Retina (tissue), 1 donor: ENCODE measurements at places on chromosomes 7 and 10.

DNA sequence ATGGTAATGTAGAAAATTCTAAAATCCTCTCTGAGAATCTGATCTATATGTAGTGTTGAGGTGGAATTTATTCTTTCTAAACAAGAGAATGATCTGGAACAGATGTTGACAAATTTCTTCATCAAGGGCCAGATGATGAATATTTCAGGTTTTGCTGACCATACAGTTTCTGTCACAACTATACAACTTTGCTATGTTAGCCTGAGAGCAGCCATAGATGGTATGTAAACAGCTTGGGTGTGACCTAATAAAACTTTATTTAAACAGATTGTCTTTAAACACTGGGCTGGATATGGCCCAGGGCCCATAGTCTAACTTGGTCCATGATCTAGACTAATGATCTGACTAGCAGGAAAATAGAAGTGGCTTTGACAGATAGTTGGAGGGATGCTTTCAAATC is 213.6 kb upstream of the CELF2 start:
- no peak for DNase-seq

DNA sequence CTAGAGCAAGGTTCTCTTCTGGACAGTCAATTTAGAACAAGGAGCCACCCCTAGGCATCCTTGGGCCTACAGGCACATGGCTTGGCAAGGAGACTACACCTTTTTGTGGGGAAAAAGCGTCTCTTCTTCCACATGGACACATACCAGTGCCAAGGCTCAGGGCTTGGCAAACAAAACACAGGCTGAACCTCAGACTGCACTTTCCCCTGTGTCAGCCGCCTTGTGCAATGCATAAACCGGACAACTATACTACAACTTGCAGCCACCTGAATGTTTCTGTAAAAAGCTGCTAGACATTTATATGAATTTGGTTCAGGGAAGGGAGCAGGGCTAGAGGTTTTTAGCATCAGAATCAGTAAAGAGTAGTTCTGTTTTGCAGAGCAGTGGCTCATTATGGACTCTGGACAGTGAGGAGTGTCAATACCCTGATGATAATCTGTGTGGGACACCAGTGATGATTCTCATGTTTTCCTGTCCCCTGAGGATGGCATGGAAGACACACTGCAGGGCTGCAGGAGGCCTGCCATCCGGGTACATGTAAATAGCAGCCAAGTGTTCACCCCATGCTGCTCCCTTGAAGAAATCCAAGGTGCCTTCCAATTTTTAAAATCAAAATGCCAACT is 118.9 kb downstream of the GATA3 start:
- no peak for DNase-seq

DNA sequence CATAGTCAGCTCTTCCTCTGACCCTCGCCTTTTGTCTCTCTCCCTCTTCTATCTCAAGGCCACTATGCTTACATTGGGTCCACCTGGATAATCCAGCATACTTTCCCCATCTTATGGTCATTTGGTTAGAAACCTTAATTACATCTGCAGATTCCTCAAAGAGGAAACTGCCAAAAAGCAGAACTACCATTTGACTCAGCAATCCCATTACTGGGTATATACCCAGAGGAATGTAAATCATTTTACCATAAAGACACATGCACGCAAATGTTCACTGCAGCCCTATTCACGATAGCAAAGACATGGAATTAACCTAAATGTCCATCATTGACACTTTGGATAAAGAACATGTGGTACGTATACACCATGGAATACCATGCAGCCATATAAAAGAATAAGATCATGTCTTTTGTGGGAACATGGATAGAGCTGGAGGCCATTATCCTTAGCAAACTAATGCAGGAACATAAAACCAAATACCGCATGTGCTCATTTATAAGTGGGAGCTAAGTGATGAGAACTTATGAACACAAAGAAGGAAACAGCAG is 114.8 kb upstream of the NPY start:
- no peak for DNase-seq

GRCh38 chr10:34941471-34942357 is 126.6 kb upstream of the PARD3 start:
- no peak for DNase-seq

DNA sequence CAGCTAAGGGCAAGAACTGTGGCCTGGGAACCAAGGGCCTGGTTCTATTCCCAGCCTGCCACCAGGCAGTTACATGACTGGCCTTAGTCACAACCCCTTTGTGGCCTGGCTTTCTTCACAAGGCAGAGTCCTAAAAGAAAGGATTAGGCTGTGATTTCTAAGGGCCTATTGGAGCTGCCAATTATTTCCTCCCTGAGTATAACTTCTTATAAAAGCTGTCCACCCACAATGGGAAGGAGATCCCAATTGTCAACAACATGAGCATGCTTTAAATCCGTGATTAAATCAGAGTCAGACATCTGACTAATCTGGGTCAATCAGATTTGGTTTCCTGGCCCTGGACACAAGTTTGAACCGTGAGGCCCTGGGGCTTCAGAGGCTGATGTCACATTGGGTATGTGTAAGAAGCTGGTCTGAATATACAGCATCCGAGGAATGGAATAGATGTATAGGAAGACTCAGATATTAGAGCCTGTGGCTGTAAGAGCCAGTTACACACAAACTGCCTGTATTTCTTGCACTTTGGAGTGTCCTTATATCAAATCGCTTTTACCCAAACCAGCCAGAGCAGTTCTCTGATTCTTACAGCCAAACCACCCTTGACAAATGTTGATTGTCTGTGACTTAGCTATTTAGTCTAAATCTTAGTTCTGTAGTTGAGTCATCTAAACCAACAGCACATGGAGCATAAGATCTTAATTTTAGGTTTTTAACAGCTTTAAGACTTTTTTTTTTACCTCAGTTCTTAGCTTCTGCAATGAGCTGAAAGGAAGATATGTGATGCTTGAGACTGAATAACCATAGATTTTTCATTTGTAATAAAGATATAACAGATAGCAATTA is 61.3 kb downstream of the ABCB4 start:
- peak; percentile 19 for DNase-seq

- no peak for DNase-seq
These were observed 807.9 kb upstream of the LRRN3 start for GRCh38 chr7:110283056-110283455.

DNA sequence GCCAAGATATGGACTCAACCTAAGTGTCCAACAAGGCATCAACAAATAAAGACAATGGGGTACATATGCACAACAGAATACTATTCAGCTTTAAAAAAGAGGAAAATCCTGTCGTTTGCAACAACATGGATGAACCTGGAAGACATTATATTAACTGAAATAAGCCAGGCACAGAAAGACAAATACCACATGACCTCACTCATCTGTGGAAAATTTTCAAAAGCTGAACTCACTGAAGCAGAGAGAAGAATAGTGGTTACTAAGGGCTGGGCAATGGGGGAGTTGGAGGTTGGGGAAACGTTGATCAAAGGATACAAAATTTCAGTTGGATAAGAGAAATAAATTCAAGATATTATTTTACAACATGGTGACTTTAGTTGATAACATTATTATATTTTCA is 221.4 kb upstream of the PITRM1 start:
- no peak for DNase-seq

GRCh38 chr10:9158675-9159074 is 1104.2 kb downstream of the GATA3 start:
- DNase-seq: no peak

GRCh38 chr7:19107356-19108146 is 9.9 kb downstream of the TWIST1 start:
- peak; percentile 85 for DNase-seq

GRCh38 chr7:35691827-35692307 is 3.1 kb downstream of the HERPUD2 start:
- DNase-seq: peak; percentile 14

GRCh38 chr10:23362069-23362830 is 17.7 kb upstream of the C10orf67 start:
- no peak for DNase-seq

DNA sequence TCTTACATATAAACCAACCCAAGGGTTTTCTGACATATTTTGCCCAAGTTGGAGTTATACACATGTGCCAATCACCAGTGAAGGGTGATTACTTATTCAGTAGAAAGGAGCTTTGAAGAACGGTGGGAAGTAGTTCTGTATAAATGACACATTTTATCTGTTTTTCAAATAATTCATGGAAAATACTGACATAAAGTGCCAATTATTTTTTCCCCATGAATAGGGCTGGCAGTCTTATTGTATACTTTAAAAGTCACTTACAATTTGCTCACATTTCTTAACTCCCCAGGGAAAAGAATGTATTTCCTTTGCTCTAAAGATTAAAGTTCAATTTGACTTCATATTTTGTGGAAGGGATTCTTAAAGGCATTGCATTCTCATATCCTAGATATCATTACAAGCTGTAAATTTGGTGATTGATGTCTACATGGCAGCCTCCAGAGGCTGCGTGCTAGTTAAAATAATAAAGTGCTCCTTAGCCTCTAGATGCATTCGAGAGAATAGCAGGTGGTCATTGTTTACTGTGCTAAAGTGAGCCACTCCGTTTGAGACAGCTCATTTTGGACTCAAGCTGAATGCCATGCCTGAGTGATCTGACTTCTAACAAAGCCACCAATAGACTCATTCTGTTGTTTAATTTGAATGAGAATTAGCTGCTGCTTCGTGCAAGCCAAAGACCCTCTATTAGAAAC is 148.8 kb upstream of the NRP1 start:
- peak; percentile 50 for DNase-seq

- no peak for DNase-seq
These were observed 22.9 kb upstream of the LMOD2 start for GRCh38 chr7:123632808-123633207.

GRCh38 chr7:27351786-27352185 is 109.2 kb downstream of the EVX1 start:
- DNase-seq: no peak

DNA sequence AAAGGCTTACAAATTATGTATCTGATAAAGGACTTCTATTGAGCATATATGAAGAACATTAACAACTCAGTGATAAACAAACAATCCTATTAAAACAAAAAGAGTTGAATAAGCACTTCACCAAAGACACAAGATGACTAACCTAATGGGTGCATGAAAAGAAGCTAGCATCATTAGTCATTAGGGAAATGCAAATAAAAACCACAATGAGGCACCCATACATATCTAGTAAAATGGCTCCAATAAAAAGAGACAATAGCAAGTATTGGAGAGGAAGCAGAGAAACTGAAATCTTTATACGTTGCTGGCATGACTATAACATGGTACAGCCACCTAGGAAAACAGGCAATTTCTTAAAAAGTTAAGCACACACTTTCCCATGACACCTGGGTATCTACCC is 77.6 kb upstream of the ZMIZ1 start:
- DNase-seq: no peak

GRCh38 chr7:64494912-64495461 is 67.9 kb downstream of the ZNF680 start:
- peak; percentile 58 for DNase-seq

GRCh38 chr7:141979568-141979967 is 6.0 kb upstream of the TAS2R38 start:
- DNase-seq: no peak

GRCh38 chr10:101076630-101077029 is 14.8 kb downstream of the KAZALD1 start:
- no peak for DNase-seq

- DNase-seq: peak; percentile 40
These were observed 35.0 kb upstream of the ABCB4 start for GRCh38 chr7:87510411-87510875.

DNA sequence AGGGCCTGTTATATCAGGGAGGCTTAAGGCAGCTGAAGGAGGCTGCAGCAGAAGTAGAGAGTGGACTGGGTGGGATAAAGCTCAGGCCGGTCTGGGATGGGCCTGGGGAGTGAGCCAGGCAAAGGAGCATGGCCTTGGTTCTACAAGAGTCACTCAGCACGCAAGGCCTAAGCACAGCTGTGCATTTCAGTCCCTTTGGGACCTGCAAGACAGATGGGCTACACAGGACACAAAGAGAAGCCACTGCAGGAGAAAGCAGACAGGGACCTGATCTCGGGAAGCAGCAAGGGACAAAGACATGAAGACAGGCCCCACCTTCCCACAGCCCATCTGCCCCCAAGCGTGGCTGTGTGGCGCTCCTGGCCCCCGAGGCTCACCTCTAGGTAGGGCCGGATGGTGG is 29.4 kb downstream of the RRP12 start:
- peak; percentile 31 for DNase-seq

DNA sequence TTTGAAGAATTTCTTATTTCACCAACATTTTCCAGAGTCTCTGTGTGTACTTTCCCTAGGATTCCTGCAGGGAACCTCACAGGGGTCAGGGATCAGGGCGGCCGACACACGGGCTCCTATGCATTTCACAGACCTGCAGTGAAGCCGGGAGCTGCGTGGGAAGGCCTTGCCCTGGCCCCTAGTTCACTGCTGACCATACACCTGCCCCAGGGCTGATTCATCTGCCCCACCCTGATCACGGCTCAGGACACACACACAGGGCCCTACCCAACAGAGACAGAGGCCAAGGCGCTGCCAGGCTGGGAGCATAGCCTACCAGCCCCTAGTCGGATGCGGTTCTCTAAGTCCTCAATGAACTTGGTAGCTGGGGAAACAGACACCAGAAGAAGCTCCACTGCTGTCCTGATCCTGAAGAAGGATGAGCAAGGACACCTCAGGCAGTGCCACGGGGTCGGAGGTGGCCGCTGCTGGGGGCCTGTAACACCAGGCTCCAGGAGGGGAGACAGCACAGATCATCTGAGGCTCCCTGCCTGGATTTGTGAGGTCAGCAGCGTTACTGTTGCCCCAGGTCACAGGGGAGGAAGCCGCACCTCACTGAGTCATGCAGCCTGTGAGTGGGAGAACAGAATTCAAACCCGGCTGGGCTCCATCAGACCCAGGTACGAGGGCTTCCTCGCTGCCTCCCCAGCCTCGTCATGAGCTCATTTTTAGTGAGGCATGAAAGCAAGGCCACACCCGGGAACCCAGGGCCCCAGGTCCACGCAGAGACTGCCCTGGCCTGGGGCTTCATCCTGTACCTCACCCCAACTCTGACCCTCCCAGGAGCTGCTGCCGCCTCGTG is 278.8 kb upstream of the PPP2R2D start:
- DNase-seq: no peak

GRCh38 chr10:96440361-96441292 is 73.1 kb downstream of the TLL2 start:
- DNase-seq: no peak

- no peak for DNase-seq
These were observed 261.5 kb downstream of the NEBL start for GRCh38 chr10:20635570-20635969.

DNA sequence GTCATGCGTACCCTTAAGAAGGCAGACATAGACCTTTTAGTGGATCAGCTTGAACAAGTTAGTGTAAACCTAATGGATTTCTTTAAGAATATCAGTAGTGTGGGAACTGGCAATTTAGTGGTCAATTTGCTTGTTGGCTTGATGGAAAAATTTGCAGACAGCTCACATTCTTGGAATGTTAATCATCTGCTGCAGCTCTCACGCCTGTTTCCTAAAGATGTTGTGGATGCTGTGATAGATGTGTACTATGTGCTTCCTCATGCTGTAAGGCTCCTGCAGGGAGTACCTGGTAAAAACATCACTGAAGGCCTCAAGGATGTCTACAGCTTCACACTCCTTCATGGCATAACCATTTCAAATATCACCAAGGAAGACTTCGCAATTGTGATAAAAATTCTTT is 103.4 kb downstream of the ABCA13 start:
- no peak for DNase-seq
